HT-29 (cell line): ENCODE measurements at places on chromosomes 5 and 9. TPM values are rescaled to one million over a fixed set of nuclear protein-coding genes. Genes with fewer than 3 reads are reported as not detected.
A peak's percentile ranks its signal among the peaks of the same experiment; 100 is the strongest.

- DNase-seq = peak; percentile 74
Observed at GRCh38 chr9:125374443-125375309, 113.0 kb downstream of the GAPVD1 start.

DNA sequence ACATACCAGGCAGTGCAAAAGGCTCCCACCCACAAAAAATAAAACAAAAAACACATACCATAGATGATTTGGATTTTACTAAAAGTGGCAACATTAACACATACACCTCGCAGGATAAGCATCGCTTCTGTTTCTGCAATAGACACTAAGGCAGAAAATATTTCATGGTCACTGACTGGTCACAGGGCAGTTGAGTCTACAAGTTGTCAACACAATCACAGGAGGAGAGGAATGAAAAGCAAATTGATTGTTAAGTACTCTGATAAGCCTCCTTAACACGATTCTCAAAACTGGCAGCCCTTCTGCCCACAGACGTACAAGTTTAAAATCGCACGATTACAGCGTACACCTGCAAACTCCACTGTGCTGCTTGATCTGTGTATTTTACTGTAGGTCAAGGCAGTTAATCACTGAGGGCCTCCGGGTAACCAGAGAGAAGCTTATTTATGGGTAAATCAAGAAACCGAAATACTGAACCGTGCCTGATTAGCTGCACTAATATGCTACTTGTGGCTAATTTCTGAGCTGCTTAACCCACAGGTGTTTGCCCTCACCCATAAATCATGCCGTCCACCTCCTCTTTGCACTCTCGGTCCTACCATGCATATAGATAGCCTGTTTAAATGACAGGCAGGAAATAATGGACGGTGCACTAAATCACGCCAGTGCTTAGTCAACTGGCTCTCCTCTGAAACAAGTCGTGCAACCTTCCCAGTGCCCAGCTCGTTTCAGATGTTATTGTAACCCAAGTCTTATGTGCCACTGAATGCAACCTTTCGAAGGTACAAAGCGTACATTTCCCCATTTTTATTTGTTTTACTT is 659.4 kb upstream of the ADAMTS16 start:
- DNase-seq = no peak

GRCh38 chr9:136089697-136090045 is 5.4 kb downstream of the NACC2 start:
- DNase-seq = no peak

DNA sequence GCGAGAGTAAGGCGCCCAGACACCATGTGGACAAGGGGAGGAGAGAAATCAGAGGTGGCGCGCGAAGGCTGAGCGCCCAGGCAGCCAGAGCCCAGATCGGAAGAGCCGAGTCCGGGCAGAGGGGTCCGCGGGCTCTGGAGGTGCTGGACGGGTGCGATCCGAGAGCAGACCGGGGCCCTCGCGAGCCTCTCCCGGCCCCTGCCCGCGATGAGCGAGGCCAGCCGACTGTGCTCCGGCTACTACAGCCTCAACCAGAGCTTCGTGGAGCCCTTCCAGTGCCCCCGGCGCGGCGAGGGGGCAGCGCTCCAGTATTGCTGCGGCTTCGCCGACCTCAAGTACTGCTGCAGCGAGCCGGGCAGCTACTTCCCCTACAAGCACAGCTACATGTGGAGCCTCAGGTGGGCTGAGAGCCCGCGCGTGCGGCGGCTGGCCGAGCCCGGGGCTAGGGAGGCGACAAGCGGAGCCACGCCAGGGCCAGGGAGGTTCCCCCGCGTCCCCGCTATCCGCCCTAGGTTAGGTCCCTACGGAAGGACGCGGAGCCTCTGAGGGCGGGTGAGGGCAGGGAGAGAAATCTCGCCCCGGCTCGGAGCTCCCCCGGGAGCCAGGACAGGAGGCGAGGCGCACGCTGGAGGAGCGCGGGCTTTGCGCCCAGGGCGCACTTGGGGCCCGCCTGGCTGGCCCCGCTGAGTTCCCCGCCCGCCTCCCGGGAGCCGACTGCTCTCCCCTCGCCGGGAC is at the start of gene SHISAL2B:
SHISAL2B (plus strand) TSS at position 87 of the 735 bp plus-strand sequence; CDS start at position 208, 121 bp downstream.
- DNase-seq = no peak

DNA sequence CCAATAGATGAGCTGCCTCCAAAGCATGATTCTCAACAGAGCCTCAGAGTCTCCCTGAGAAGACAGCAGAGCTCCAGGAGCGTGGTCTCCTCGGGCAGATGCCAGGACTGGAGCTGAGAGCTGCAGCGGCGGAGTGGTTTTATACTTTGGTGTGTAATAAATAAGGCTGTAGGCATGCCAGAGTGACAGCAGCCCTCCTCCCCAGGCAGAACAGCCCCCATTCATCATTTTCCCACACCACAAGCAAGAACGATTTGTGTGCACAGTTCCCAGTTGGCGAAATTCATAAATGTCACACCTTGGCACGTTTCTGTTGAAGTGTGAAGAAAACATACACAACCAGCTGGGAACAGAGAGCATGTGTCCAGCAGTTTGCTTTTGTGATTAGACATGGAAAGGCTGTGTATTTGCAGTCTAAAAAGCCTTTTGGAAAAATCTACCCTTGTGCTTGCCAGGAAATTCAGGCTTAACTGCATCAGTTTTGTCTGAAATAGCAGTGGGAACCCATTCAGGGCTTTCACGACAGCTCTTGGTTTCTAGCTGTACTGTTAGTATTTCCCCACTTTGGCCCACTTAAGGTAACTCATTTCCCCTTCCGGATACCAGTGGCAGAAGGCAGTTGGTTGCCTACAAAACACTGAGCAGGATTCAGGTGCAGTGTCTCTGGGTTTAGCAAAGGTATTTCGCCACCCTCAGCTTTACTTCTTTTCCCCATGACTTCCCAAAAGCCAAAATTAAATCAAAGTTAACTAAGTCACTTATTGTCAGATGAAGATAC is at the start of gene C1QTNF3:
C1QTNF3 (minus strand) TSS at position 115 of the 778 bp plus-strand sequence; CDS start at position 27, 88 bp downstream.
- DNase-seq = no peak

Gene SCAI
- total RNA-seq = 3.9 and 5.3 TPM in 2 replicates

Gene PCA3
- not detected in 2 replicates for total RNA-seq

Gene POU4F3
- total RNA-seq = 0.16 TPM in 1 of 2 replicates, not detected in the other

Gene POLR3G
- total RNA-seq = 3.7 and 4.0 TPM in 2 replicates

Gene CDKN2A
- 871 and 958 TPM in 2 replicates for total RNA-seq

Gene ZNF782
- 2.6 and 11.1 TPM in 2 replicates for total RNA-seq
